Activated naive CD8-positive, alpha-beta T cell treated with anti-CD3 and anti-CD28 coated beads, Interleukin-2, amount 50 U/mL, for 24 hours (primary cell): ENCODE measurements at places on chromosomes 5 and 9.

- no peak overlapping the region for H3K27ac ChIP-seq
- no peaks in the 10 kb centered on the region for H3K4me1 ChIP-seq
- no peaks in the 10 kb centered on the region for H3K27me3 ChIP-seq
- no peak overlapping the region for H3K4me3 ChIP-seq
- no peak for DNase-seq
Measured at GRCh38 chr9:116027511-116027910, 126.1 kb upstream of the PAPPA start.

GRCh38 chr5:147455822-147456450 lies 53.9 kb downstream of the DPYSL3 start:
- H3K4me1 ChIP-seq = peaks cover 9% of the 10 kb centered on the region
- no peak for DNase-seq
- no peaks in the 10 kb centered on the region for H3K36me3 ChIP-seq
- peaks cover 63% of the 10 kb centered on the region for H3K27me3 ChIP-seq

GRCh38 chr9:121836366-121836885 lies 185.0 kb downstream of the DAB2IP start:
- H3K4me1 ChIP-seq = peaks cover 15% of the 10 kb centered on the region
- H3K36me3 ChIP-seq = no peaks in the 10 kb centered on the region
- no peak overlapping the region for H3K4me3 ChIP-seq
- no peak for DNase-seq

DNA sequence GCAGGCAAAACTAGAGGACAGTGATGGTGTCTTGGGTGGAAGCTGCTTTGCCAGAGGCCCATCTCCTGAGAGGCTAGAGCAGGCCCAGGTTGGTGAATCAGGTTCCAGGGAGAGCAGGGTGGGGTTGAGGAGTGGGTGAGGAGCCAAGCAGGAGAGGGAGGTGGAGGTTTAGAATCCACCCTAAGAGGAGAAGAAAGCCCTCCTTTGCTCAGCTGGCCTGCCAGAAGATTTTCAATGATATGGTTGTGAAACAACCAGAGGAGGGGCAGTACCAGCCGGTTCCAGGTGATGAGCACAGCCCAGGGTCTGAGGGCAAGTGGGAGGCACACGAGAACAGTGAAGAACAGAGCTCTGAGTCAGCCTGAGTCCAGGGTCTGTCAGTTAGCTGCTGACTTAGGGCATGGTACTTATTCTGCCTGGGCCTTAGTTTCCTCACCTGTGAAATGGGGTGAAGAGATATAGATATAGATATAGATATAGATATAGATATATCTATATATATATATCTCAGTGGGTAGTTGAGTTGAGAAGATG lies 17.8 kb downstream of the PPARGC1B start:
- H3K36me3 ChIP-seq = no peaks in the 10 kb centered on the region
- H3K4me1 ChIP-seq = peaks cover 32% of the 10 kb centered on the region
- DNase-seq = no peak

DNA sequence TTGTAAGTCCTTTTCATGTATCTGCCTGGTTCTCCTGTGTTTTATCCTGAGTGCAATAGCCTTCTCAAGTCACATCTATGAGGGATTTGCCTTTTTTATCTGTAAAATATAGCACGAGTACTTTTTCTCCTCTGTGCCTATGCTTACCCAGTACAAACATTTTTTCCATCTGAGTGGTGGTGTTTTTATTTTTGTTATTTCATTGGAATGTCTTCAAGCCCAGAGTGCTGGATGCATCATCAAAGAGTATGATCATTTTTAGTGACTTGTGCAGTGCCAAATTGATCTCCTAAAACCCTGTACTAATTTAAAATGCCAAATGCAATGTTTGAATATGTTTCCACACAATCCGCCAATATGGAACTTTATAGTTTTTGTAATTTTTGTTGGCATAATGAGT lies 86.1 kb downstream of the TLE4 start:
- no peak overlapping the region for H3K27ac ChIP-seq
- peaks cover 35% of the 10 kb centered on the region for H3K36me3 ChIP-seq
- H3K27me3 ChIP-seq = no peaks in the 10 kb centered on the region
- no peak for DNase-seq
- no peak overlapping the region for H3K4me3 ChIP-seq

- H3K27me3 ChIP-seq = no peaks in the 10 kb centered on the region
- H3K27ac ChIP-seq = peak overlapping the region; percentile 86
- no peak overlapping the region for H3K4me3 ChIP-seq
- H3K4me1 ChIP-seq = peaks cover 26% of the 10 kb centered on the region
- no peak for DNase-seq
Measured at GRCh38 chr5:95843733-95844223, 21.3 kb upstream of the GLRX start.

- no peaks in the 10 kb centered on the region for H3K36me3 ChIP-seq
- H3K27ac ChIP-seq = no peak overlapping the region
- H3K27me3 ChIP-seq = no peaks in the 10 kb centered on the region
- H3K4me1 ChIP-seq = no peaks in the 10 kb centered on the region
- DNase-seq = peak; percentile 58
Measured at GRCh38 chr5:136424835-136425584, 59.7 kb upstream of the TRPC7 start.

DNA sequence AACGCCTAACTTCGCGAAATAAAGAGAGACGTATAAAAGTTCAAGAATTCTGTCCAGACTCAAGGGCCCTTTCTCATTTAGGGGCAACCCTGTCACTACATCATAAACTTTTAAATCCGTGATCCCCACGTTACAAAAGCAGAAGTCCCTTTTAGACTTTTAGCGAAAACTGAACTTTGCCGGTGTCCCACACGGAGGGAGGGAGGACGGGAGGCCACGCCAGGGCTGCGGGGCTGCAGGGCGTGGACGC lies 515 bp upstream of the F2R start:
- peak overlapping the region; percentile 78 for H3K4me3 ChIP-seq
- no peak for DNase-seq
- no peaks in the 10 kb centered on the region for H3K36me3 ChIP-seq
- H3K4me1 ChIP-seq = peaks cover 39% of the 10 kb centered on the region

DNA sequence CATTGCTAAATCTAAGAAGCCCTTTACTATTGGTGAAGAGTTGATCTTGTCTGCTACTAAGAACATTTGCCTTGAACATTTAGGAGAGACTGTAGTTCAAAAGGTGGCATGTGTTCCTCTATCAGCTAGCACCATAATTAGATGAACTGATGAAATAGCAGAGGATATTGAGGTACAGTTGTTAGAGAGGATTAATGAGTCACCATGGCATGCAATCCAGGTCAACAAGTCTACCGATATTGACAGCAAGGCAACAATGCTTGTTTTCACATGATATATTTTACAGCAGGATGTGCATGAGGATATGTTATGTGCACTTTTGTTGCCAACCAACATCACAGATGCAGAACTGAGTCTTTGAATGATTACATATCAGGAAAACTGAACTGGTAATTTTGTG lies 134.3 kb upstream of the CDH9 start:
- no peak overlapping the region for H3K27ac ChIP-seq
- no peaks in the 10 kb centered on the region for H3K27me3 ChIP-seq
- DNase-seq = no peak
- no peak overlapping the region for H3K4me3 ChIP-seq
- H3K36me3 ChIP-seq = no peaks in the 10 kb centered on the region

GRCh38 chr5:119397518-119398380 lies 41.9 kb downstream of the TNFAIP8 start:
- H3K27me3 ChIP-seq = no peaks in the 10 kb centered on the region
- peak overlapping the region; percentile 97 for H3K27ac ChIP-seq
- peak overlapping the region; percentile 51 for H3K4me3 ChIP-seq
- H3K36me3 ChIP-seq = peaks cover 47% of the 10 kb centered on the region
- H3K4me1 ChIP-seq = peaks cover 89% of the 10 kb centered on the region
- no peak for DNase-seq

- no peak overlapping the region for H3K4me3 ChIP-seq
- peaks cover 18% of the 10 kb centered on the region for H3K4me1 ChIP-seq
- peaks cover 8% of the 10 kb centered on the region for H3K36me3 ChIP-seq
- no peak for DNase-seq
- no peak overlapping the region for H3K27ac ChIP-seq
Measured at GRCh38 chr5:55520117-55520839, 14.5 kb downstream of the PLPP1 start.

GRCh38 chr5:36359267-36359666 lies 57.6 kb upstream of the RANBP3L start:
- peaks cover 5% of the 10 kb centered on the region for H3K4me1 ChIP-seq
- H3K36me3 ChIP-seq = no peaks in the 10 kb centered on the region
- H3K27me3 ChIP-seq = no peaks in the 10 kb centered on the region
- no peak overlapping the region for H3K4me3 ChIP-seq

GRCh38 chr9:61673247-61673646 lies 483.4 kb downstream of the SPATA31A7 start:
- H3K36me3 ChIP-seq = peaks cover 6% of the 10 kb centered on the region
- no peaks in the 10 kb centered on the region for H3K4me1 ChIP-seq
- no peak for DNase-seq
- no peak overlapping the region for H3K4me3 ChIP-seq
- H3K27me3 ChIP-seq = no peaks in the 10 kb centered on the region
- no peak overlapping the region for H3K27ac ChIP-seq

DNA sequence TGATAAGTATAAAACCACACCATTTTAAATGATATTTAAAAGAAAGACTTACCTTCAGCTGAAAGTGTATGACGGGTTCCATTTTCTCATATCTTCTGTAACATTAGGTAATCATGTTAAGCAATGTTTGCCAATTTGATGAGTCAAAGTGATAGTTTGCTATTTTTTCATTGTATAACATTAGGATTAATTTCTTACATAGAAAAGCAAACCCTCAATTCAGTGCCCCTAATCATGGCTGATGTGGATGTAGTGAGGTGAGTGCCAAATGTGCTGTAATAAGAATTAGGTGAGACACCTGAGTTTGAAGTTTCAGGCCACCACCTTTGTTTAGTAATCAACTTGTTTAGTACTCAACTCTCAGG lies 68.0 kb downstream of the UNC13B start:
- no peaks in the 10 kb centered on the region for H3K4me1 ChIP-seq
- no peak overlapping the region for H3K4me3 ChIP-seq
- H3K36me3 ChIP-seq = no peaks in the 10 kb centered on the region
- H3K27ac ChIP-seq = no peak overlapping the region

GRCh38 chr9:91818225-91818585 lies 131.8 kb downstream of the ROR2 start:
- peaks cover 4% of the 10 kb centered on the region for H3K27me3 ChIP-seq
- no peaks in the 10 kb centered on the region for H3K36me3 ChIP-seq
- H3K27ac ChIP-seq = no peak overlapping the region
- DNase-seq = no peak

GRCh38 chr9:124839612-124840299 lies 13.5 kb upstream of the WDR38 start:
- no peak overlapping the region for H3K27ac ChIP-seq
- no peaks in the 10 kb centered on the region for H3K4me1 ChIP-seq
- H3K36me3 ChIP-seq = no peaks in the 10 kb centered on the region
- peak; percentile 10 for DNase-seq
- peaks cover 23% of the 10 kb centered on the region for H3K27me3 ChIP-seq

DNA sequence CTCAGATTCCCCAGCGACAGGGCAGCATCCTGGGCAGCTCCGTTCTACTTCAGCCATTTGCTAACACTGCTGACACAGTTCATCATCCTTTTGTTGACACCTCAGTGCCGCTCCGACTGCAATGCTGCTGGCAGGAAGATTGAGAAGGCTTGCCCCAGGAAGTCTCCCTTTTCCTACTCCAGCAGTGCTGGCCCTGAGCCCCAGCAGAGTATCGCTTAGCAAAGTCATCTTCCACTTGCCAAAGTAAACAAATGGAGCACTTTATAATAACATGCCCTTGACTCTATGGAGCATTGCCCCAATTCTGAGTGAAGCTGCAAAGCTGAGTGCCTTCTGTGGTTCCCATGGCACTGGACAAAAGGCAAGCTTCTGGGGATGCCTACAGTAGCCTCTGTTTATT lies 32.2 kb downstream of the PRLR start:
- H3K36me3 ChIP-seq = no peaks in the 10 kb centered on the region
- no peak for DNase-seq
- peaks cover 15% of the 10 kb centered on the region for H3K27me3 ChIP-seq
- H3K4me1 ChIP-seq = peaks cover 8% of the 10 kb centered on the region
- H3K27ac ChIP-seq = no peak overlapping the region
